ENCODE measurements at places on chromosomes 13 and 19. TPM values are rescaled to one million over a fixed set of nuclear protein-coding genes. Genes with fewer than 3 reads are reported as not detected.

DNA sequence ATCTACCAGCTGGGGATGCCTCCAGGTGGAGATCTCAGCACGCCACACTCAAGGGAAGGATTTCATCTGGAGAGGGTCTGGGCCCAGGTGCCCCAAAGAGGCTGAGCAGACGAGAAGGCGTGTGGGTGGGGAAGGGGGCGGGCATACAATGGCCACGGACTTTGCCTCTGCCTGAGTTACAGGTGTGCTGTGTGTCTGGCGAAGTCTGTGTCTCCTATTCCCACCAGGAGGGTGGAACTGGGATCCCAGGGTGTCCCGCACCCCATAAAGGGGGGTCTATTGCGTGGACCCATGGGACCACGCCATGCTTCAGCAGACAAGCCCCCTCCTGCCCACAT is 3.6 kb downstream of the TLE2 start:
- no peak for DNase-seq

DNA sequence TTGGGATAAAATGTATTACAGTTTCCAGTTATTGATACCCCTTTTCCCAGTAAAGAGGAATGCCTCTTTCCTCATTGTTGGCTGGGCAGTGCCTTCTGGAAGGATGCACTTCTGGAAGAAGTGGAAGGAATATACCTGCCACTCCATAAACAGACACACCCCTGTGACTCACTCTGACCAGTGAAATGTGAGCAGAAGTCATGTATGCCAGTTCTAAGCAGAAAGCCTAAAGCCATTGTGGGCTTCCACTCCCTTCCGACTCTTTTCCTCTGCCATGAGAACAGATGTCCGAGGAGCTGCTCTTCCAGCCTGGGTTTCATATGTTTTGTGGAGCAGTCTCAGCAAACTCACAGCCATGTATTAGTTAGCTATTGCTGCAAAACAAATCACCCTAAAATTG is 166.1 kb upstream of the SERP2 start:
- DNase-seq, result no peak

DNA sequence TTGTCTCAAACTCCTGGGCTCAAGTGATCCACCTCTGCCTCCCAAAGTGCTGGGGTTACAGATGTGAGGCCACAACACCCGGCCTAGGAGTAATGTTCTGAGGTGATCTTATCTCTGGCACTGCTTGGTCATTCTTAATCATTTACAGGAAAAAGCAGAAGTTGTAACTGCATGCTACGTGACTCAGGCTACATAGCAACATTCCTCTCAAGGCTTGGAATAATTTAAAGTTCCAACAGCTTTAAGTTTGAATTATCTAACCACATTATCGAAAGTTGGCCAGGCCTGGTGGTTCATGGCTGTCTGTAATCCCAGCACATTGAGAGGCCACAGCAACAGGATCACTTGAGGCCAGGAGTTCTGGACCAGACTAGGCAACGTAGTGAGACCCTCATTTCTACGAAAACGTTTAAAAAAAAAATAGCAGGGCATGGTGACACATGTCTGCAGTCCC is 3.9 kb upstream of the B9D2 start:
- DNase-seq, result no peak

GRCh38 chr19:11034449-11035213 is 54.6 kb upstream of the LDLR start:
- DNase-seq, result no peak

DNA sequence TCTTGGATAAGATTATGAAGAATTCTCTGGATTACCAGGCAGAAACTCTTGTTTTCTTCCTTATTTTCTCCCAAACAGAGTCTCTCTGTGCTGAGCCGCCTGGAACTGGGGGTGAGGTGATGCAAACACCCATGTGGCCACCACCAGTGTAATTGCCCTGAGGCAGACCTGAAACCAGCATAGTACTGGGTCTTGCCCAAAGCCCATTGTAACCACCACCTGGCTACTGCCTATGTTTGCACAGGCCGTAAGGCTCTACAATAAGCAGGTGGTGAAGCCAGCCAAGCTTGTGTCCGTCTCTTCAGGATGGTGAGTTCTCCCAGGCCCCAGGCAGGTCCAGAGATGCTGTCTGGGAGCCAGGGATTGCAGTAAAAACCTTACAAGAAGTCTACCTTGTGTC is 18.9 kb upstream of the KBTBD7 start:
- no peak for DNase-seq

GRCh38 chr13:40109351-40109844 is 453.9 kb downstream of the COG6 start:
- no peak for DNase-seq

Gene RAB3A
- 3.9 TPM for polyA plus RNA-seq

Gene PSG5
- 0.67 TPM for polyA plus RNA-seq

Gene ATP7B
- polyA plus RNA-seq, result 17.1 TPM

Gene TIMM29
- 21.5 TPM for polyA plus RNA-seq

Gene GGN
- polyA plus RNA-seq, result 0.31 TPM

Gene METTL21C
- polyA plus RNA-seq, result 0.62 TPM

Gene CYP4F8
- polyA plus RNA-seq, result not detected

Gene MLNR
- polyA plus RNA-seq, result not detected
